ENCODE measurements at places on chromosomes 12 and 14.

DNA sequence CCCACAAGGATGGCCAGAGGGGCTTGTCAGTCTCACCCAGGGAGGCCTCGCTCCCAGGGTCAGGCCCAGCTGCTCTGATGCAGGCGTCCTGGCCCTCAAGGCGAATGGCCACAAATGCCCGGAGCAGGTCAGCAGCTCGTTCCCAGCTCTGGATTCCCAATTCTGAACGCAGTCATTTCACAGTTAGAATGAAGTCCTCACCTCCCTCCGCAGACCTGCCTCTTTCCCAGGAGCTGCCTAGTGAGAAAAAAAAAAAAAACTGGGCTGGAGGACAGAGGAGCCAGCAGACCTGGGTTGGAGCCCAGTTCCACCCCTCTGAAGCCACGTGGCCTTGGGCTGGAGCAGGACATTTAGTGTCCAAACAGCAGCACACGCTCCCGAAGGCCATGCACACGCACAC is 62.2 kb upstream of the DIO3 start:
- no peak for DNase-seq

GRCh38 chr12:42135259-42135814 is 9.3 kb downstream of the GXYLT1 start:
- DNase-seq = peak; percentile 77

DNA sequence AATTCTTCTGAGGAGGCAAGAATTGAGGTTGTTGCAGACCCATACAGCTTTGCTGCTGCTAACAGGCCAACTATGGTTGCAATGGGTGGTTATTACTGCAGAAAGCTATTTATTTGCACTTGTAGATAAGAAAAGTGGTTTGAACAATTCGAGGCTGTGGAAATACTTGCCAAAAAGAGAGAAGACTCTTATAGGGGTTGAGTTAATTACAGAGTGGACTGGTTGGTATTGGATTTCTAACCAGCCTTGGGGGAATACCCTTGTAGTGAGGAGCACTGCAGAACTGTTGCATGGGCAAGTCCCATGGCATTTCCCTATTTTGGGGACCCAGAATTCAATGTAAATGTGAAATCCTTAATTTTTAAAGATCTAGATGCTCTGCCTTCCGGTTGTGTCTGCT is 120.5 kb downstream of the KCNMB4 start:
- no peak for DNase-seq

- no peak for DNase-seq
Measured at GRCh38 chr14:49206828-49207227, 379.4 kb downstream of the RPS29 start.

DNA sequence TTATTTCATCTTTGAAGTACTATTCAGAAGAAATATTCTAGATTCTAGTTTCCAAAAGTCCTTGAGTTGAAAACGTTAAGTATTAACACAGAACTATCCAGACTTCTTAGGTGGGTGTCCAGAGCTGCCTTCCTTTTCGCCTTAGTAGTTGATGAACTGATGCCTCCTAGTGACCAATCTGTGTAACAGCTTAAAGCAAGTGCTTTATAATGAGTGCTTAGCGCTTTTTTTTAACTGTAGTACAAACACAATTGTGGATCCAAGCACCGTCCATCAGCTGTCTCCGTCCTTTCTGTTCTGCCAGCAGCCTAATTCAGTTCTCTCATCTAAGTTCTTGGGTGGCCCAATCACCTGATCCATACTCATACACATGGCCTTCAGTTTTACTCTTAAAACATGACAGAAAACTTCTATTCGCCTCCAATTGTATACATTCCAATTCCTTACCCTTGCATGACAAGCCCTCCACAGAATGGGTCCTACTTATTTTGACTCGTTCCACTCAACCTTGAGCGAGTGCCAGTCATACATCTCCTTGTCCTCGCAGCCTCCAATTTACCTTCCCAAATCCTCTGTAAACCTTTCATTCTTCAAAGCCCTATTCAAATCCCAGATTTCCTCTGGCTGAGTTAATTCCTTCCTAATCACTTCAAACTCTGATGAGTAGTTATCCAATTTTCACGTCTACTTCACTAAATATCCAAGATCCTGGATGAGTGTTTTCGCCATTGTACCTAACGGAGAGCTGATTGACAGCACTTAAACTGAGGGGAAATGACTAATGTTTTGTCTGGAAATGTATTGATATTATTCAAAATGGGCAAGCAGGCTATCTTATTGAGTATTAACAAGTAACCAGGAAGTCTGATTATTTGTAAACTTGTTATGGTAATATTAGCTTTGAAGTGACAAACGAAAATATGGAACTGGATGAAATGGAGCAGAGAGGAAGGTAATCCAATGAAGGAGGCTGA is 5.8 kb upstream of the PHLDA1 start:
- DNase-seq = peak; percentile 82

GRCh38 chr14:61130512-61131260 is 149.6 kb downstream of the SLC38A6 start:
- DNase-seq = no peak

DNA sequence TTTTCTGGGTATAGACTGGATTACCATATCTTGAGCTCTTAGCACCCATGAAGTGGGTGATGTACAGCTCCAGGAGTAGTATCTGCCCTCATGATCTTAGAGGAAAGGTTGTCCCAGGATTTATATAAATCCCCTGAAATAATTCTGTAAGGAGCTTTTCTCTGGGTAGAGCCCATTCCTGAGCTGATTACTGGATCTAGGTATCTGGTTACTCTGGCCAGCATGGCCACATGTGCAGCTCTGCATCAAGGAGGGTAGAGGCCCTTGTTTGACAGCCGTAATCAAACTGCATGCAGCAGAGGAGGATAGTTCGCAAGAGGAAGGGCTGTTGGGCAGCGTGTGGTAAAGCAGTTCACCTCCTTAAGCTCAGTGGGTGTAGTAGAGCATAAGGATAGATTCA is 8.5 kb downstream of the COX14 start:
- no peak for DNase-seq

DNA sequence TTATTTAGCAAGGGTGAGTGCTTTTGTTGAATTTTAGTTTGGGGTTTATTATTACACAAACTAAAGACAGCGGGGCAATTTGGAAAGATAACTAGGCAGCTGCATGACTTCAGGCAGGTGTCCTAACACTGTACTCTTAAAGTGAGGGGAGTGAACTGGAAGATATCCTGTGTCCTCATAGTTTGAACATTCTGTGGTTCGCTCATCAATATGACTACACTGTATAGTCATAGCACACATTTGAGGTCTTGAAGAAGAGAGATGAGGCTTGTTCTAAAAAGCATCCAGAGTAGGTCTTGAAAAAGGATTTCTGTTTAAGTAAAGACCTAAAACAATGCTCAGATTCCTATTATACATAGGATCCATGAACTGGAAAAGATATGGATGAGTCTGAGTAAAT is 1.7 kb upstream of the MAP3K9 start:
- DNase-seq = no peak

DNA sequence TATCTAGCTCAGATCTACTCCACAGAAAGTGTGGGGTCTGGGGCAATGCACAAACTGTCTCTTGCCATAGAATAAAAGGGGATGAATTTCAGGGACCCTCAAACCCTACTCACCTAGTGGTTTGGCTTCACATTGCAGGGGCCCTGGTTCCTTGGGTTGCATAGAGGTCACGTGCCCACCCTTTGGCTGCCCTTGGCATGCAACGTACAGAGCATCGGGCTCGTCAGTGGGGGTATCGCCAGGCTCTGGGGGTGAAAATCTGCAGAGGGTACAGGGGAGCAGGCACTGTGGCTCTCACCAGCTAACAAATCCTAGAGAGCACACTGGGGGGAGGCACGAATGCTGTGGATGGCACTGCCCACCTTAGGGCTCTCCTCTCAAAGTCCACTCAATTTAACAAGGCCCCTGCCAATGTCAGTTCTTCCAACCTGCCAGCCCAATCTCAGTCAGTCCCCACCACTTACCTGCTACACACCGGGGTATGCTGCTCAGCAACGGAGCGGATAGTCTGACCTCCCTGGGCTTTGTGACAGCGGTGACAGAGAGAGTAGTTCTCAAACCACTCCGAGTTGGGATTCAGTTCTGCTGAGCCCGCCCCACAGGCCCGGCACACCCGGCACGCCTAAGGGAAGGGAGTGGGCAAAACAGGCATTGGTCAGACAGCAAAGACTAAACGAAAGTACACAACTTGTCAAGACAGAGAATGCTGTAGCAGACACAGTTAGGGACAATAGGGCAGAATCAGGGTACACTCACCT is 8.0 kb downstream of the KMT2D start:
- no peak for DNase-seq

DNA sequence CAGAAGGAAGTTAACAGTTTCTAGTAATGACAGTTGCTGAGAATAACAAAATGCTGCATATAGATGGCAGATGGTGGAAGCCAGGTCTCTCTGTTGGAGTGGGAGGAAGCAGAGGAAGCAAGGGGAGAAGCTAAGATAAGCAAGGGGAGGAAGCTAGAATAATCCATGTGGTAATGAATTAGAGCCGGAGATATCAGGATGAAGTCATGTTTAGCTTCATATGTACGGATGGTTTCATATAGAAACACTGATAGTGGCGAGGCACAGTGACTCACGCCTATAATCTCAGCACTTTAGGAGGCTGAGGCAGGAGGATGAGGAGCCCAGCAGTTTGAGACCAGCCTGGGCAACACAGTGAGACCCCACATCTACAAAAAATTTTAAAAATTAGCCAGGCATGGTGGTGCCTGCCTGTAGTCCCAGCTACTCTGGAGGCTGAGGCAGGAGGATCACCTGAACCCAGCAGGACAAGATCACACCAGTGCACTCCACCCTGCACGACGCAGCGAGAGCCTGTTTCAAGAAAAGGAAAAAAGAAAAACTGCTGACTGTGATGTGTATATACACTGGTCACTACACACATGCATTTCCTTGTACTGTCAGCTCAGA is 49.2 kb downstream of the ANAPC7 start:
- no peak for DNase-seq

DNA sequence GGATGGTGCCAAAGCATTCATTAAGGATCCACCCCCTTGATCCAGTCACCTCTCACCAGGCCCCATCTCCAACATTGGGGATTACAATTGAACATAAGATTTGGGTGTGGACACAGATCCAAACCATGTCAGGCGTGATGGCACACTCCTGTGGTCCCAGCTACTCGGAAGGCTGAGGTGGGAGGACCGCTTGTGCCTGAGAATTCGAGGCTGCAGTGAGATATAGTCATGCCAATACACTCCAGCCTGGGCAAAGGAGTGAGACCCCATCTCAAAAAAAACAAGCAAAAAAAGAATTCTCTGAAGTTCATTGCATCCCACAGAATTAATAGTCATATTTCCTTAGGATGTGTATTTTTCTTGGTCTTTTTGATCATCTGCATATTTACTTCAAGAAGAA is 34.9 kb downstream of the ZDHHC17 start:
- DNase-seq = no peak

DNA sequence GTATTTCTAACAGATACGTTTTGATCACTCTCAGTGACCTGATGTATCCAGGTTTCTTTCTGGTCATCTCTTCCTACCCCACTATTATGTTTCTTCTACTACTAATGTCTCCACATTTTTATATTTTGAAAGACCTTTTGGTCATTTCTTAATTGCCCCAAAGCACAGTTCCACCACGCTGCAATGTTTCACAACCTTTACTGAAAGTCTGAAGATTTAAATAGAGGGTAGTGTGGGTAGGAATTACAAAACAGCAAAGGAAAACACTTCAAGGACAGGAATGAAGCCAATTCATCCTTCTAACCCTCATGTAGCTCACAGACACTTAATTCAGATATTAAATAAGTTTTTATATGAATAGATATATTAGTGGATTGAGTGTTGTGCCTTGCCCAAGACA is 36.1 kb upstream of the SLC16A7 start:
- DNase-seq = no peak

GRCh38 chr14:81567302-81567701 is 33.6 kb upstream of the SEL1L start:
- DNase-seq = no peak

GRCh38 chr12:13369474-13370056 is 173.0 kb downstream of the EMP1 start:
- DNase-seq = no peak
